Naive thymus-derived CD4-positive, alpha-beta T cell (primary cell): ENCODE measurements at places on chromosomes 11 and 22.

DNA sequence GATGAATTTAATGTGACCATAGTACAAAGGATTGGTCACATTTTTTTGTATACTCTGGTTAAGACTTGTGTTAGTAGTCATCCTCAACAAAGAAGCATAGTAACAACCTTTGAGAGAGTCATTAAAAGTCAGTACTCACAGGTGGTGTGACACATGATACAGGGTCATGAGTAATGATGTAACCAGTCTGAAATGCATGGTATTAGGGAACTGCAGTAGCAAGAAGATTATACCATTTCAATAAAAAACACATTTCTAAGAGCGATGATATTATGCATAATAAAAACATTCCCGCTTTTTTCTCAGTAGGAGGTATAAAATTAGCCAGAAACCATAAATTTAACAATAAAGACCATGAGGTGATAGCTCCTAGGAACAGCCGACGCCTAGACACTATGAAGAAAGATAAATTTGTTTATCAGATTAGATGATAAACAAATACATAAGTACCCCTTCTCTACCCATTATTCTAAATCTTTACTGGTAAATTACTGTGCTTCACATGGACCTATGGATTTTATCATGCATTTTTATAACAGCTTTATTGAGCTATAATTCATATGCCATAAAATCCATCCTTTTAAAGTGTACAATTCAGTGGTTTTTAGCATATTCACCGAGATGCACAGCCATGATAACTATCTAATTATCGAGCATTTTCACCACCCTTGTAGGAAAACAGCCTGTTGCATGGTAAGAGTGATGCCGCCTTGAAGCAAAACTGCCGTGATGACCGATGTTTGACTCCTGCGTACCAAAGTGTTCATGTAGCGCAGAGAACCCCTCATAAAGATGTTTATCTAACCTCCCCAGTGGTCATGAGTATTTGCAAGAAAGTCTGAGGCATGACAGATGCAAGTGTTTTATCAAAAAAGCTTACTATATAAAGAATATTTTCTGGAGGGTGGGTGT is 41.8 kb downstream of the TMPRSS5 start:
- no peak for DNase-seq

GRCh38 chr22:43293259-43293654 is 49.9 kb downstream of the SCUBE1 start:
- DNase-seq: no peak

- DNase-seq: no peak
These were observed 113.0 kb downstream of the ADAMTS15 start for GRCh38 chr11:130561441-130561881.

DNA sequence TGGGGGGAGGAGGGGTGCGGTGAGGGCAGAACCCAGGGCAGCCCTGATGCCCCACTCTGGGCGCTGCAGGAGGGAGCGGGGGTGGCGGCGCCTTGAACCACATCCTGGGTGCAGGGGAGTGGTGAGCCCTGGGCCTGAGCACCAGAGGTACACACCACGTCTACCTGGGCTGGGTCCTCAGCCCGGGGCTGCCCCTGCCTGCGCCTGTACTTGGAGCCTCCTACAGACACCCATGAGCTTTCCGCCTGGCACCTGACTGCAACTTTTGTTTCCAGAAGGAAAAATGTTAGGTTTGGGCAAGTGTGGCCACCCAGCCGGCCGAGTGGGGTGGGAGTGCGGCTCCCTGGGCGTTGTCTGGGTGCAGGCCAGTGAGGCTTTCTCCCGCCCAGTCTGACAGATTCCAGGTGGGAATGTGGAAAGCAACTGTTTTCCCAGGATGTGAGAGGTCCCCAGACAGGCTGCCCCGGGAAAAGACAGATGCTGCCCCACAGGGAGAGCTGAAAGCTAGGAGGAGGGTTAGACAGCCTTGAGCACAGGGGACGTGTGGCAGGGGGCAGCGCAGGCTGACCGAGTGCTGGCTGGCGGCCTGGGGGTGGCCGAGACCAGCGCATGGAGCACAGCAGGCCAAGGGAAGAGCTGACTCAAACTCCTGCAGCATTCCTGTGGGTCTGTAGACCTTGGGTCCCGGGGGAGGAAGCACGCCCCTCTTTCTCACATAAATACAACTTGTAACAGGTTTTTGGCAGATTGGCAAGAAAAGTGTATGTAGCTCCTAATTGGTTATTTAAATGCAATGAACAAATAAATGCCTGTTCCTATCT is 44.1 kb downstream of the GNB1L start:
- peak; percentile 14 for DNase-seq

DNA sequence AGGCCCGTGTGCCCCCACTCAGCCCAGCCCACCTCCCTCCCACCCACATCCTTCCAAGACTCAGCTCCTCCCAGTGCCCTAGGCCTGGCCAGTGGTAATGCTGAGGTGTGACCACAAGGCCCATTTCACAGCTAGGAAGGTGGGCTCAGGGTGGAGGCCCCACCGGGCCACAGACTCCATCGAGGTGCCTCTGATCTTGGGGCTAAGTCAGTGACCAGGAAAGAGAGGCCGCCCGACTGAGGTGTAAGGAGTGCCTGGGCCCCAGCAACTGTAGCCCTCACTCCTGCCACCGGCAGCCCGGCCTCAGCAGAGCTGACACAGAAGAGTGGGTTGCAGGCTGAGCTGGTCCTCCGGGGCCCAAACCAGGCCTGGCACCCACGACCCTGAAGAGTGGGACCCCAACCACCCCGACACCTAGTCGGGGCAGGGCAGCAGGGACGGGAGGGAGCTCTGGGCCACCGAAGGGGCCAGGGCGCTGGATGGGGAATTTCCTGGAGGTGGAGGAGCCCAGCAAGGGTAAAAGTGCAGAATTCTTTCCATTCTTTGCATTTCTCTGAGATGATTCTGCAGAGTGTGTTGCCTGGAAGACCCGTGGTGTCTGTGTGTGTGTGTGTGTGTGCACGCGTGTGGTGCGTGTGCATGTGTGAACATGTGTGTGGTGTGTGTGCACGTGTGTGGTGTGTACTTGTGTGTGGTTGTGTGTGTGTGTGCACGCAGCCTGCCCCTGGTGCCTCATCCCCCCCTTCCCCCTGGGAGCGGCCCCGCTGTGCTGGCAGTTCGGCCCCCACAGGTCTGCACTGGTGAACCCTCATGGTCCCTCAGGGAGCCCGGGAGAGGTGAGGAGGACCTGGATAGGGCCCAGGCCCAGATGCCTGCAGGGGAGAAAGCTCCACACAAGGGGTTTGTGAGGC is 8.3 kb upstream of the PIM3 start:
- no peak for DNase-seq

GRCh38 chr11:62611705-62612365 is 740 bp downstream of the EML3 start:
- DNase-seq: no peak

GRCh38 chr22:48837341-48837935 is 990.2 kb downstream of the BRD1 start:
- no peak for DNase-seq

GRCh38 chr11:123219066-123219690 is 24.1 kb upstream of the CLMP start:
- no peak for DNase-seq

- DNase-seq: no peak
These were observed 16.9 kb upstream of the DDX17 start for GRCh38 chr22:38523029-38523428.

GRCh38 chr22:45516163-45516562 is 13.5 kb downstream of the FBLN1 start:
- DNase-seq: no peak

- DNase-seq: no peak
These were observed 3.4 kb upstream of the ANO1 start for GRCh38 chr11:70074746-70075145.

DNA sequence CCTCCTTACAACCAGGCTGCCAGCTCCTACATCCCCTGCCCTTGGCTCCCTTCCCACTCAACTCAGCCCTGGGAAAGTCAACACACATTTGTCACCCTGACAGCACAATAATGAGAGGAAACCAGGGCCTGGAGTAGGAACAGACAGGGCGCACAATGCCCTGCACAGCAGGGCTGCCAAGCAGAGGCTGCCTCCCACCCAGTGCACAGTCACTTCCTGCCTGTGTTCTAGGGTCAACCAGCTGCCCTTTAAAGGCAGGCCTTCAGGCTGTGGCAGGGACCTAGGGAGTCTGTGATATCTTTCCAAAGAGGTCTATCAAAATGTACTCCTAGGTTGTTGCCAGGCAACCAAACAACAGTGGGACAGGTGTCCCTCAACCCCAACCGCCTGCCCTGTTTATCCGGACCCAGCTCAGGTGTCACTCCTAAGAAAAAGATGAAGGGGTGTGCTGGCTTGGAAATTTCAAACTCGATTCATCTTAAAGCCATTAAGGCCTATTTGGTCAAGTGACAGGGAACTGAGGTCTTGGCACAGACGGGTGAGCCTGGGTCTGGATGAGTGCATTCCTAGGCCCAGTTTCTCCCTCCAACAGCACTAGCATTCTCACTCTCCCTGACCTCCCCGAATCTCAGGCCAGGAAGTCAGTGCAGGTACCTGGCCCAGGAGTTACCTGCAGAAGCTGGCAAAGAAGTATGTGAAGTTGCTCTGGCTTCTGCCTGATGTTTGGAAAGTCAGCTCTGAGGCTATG is 110.3 kb upstream of the PITPNB start:
- no peak for DNase-seq

DNA sequence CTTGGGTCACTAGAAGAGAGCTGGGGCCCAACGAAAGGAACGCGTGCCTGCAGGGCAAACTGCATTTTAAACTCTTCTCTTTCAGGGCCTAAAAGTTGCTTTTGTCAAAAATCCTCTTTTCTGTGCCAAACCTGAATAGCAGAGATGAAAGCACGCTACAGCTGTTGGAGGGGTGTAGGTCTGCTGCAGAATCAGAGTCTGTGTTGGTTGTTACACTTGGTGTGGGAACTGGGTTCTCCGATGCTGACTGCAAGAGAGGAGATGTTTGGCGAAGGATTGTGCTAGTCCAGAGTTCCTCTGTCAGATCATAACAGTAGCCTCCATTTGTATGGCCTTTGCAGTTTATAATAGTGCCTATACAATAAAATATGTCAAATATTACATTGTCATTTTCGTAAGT is 41.8 kb downstream of the BARX2 start:
- DNase-seq: no peak

- DNase-seq: no peak
These were observed 145.9 kb downstream of the MAML2 start for GRCh38 chr11:96197103-96197502.

GRCh38 chr11:126841999-126842398 is 158.6 kb downstream of the KIRREL3 start:
- no peak for DNase-seq

GRCh38 chr22:48277868-48278581 is 1515.6 kb downstream of the TBC1D22A start:
- DNase-seq: no peak

DNA sequence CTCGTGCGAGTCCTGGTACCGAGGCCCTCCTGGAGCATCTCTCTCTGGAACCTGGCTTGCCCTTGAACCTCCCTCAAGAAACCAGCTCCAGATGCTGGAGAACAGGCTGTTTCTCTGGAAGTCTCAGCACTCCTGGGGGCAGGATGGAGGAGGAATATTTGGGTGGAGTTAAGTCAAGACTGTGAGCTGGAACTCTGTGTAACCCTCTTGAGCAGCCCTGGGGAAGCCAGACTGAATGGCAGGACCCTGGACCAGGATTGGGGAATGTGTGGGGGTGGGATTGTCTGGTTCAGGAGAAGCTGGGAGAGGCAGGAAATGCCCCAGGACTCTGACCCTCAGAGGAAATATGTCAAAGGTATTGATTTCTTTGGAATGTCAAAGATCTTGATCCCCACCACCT is 7.7 kb downstream of the CREB3L1 start:
- DNase-seq: no peak
